Stimulated activated naive CD4-positive, alpha-beta T cell (primary cell): ENCODE measurements at places on chromosomes 5 and 9.

- DNase-seq: no peak
Observed at GRCh38 chr5:109865637-109866036, 175.9 kb downstream of the MAN2A1 start.

GRCh38 chr5:67283275-67283987 is 86.8 kb upstream of the CD180 start:
- no peak for DNase-seq

GRCh38 chr9:22447618-22448305 is 1.1 kb downstream of the DMRTA1 start:
- DNase-seq: no peak

- DNase-seq: no peak
Observed at GRCh38 chr9:69001921-69002320, 12.0 kb downstream of the PRKACG start.

DNA sequence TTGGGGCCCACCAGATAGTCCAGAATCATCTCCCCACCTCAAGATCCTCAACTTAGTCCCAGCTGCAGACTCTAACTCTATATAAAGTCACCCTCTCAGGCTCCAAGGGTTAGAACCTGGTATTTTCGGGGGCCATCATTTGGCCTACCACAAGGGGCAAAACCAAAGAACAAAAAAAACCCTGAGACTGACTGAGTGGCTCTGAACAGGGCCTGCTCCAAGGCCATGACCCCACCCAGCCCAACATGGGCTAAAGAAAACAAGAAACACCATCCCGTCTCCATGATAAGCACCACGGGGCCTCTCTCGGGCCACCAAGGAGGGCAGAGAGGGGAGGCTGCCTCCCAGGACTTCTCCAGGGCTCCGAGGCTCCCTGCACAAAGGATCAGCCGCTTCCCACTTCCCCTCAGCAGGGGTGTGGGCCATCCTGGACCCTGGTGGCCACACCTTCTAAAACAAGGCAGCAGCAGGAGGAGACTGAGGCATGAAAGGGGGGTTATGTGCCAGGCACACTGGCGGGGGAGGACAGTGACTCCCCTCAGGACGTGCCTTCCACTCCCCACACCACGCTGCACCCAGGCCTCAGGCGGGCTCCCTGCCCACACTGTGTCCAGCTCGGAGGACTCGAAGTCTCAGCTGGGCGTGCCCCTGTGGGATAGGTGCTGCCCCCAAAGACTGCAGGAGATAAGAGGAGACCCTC is 51.5 kb downstream of the SEMA4D start:
- DNase-seq: no peak

DNA sequence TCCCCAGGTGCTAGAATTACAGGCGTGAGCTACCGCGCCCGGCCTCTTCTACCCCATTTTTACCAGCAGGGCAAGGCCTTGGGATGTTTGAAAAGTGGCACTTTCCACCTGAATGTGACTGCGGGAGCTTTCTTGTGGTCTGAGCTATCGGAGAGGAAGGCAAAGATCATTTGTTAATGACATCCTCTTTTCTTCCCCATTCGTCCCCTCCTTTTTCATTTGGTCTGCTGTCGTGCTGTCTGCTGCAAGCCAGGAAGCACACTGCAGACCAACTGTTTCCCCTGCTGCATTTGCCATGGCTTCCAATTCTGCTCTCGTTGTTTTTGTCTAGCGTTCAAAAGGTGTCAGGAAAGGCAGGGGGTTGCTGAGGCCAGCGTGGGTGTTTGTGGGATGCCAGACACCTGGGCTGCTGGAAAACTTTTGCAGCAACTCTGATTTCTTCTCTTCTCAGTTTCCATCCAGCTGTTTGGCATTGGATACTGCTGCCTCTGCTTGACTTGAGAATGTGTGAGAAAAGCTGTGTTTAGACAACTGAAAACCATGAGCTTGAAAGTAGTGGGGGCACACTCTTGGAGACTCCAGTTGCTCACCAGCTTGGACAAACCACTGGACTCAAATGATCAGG is 196.4 kb upstream of the MSX2 start:
- no peak for DNase-seq

DNA sequence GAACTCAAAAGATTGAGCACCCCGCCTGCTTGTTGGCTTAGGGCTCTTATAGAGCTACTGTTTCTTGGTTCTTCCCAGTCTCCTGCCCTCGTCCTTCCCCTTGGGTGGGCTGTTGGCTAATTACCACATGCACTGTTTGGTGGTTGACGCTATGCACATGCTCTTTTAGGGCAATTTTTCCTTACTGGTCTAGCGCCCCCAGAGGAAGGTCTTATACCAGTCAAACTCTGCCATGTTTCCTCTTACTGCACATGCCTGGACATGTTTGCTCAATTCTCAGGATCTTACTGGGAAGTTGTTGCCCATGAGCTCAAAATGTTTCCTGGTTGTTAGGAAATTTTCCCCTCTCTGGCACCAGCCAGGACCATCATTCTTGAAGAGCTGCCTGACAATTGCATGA is 101.9 kb downstream of the SLC28A3 start:
- no peak for DNase-seq

GRCh38 chr5:149212198-149212951 is 59.3 kb upstream of the AFAP1L1 start:
- no peak for DNase-seq

DNA sequence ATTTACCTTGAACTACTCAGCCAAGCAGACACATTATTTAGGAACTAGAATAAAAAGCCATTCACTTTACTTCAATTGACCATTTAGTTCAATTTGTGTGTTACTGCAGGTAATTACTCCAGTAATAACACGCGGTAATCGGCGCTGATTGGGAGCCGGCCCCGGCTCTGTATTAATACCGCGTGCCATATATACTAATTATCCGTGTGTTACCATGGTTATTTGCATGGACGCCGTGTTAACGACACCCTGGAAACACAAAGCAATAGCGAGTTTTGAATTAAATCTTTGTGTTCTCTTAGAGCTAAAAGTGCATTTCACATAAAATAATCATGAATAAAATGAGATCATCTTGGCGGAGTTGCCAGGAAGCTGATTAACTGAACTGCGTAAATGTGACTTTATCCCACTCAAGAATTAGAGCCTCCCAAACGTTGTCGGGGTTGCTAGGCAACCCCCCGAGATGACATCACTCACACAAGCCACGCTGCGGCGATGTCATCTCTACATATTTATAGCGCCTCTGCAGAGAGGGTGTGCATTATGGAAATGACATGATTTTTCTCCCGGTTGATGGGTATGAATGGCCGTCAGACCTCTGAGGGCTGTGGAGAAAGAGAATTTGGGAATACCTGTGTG is 41.4 kb upstream of the RNU6ATAC start:
- DNase-seq: no peak

DNA sequence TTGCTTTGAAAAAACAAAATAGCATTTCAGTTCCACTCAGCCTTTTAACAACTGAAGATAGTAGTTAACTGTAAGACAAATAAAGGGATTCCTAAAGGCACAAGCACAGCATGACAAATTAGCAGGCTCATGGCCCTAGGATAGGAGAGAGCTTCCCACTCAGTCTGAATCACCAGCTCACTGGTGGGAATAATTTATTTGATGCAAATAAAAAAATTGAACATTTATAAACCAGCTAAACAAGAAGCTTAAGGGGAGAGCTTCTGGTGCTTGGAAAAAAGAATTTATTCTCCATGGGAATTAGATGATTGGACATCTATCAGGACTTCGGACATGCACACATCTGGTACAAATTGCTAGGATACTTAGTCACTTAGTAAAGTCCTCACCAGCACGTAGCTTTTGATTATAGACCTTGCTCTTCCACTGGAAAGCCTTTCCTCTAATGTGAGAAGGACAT is 294.1 kb upstream of the TNC start:
- no peak for DNase-seq

- no peak for DNase-seq
Observed at GRCh38 chr9:124255222-124255621, 2.5 kb upstream of the NEK6 start.

GRCh38 chr5:68968429-68968828 is 125.4 kb upstream of the SLC30A5 start:
- DNase-seq: no peak

DNA sequence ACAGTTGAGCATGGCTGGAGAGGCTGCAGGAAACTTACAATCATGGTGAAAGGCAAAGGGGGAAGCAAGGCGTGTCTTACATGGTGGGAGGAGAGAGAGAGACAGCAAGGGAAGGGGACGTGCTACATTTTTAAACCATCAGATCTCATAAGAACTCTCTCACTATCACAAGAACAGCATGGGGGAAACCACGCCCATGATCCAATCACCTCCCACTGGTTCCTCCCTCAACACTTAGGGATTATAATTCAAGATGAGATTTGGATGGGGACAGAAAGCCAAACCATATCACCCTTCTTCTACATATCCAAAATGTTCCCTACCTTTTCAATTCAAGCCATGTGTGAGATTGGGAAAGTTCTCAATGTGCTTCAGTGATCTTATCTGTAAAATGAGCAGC is 22.9 kb upstream of the GLRX start:
- no peak for DNase-seq

GRCh38 chr9:36341936-36342577 is 58.0 kb downstream of the RNF38 start:
- DNase-seq: no peak

DNA sequence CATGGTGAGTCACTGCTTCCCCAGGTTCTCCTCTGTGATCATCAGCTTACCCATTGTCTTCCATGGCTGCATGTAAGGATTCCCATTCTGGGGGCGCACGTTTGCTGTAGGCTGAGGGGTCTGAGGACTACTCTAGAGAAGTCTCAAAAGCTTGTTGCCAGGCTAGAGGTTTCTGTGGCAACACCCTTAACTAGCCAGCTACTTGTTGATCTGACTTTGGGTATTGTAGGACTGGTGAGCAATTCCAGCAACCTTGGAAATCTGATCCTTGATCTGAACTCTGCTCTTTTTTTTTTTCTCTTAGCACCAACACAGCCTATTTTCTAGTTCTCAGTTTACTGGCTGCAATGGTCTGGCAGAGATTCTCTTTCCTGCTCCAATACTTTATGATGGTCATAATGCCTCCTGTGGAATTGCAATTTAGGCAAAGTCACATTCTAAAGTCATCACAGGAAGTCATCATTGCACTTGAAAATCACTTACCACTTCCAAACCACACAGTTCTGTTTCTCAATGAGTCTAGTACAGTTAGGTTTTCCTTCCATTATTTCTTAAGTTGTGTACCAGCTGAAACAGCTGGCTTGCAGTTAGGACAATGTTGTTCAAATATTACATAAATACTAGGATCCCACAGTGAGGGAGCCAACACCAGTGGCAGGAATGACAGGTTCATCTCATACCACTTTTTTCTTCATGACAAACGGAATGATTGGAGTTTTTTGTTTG is 110.3 kb downstream of the SLC12A2 start:
- DNase-seq: no peak

DNA sequence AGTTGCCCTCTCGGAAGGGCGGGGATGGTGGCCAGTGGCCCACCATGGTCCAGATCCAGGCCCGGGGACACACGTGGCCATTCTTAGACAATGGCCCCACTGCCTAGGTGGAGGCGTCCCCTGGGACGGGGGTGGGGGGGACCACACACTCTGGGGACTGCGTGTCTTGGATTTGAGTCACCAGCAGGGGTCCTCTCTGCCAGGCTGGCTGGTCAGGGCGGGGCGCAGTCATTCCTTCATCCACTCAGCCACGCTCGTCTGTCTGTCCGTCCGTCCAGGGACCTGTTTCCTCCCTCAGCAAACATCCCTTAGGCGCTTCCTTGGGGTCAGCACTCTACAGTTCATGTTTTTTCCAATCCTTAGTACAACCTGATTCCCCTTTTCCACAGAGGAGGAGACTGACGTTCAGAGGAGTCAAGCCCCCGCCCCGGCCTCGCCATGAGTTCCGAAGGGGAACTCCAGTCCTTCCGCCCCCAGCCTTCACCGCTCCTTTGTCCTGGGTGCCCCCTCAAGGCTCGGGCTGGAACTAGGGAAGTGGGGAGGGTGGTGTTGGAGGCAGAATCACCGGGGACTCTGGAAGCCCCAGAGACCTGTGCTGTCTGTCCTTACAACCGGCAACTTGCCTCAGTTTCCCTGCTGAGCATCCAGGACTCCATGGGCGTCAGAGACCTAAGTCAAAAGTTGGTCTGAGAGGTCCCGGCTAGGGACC is 276.6 kb upstream of the MVB12B start:
- DNase-seq: no peak

- DNase-seq: no peak
Observed at GRCh38 chr9:36021968-36022367, 14.7 kb upstream of the RECK start.

DNA sequence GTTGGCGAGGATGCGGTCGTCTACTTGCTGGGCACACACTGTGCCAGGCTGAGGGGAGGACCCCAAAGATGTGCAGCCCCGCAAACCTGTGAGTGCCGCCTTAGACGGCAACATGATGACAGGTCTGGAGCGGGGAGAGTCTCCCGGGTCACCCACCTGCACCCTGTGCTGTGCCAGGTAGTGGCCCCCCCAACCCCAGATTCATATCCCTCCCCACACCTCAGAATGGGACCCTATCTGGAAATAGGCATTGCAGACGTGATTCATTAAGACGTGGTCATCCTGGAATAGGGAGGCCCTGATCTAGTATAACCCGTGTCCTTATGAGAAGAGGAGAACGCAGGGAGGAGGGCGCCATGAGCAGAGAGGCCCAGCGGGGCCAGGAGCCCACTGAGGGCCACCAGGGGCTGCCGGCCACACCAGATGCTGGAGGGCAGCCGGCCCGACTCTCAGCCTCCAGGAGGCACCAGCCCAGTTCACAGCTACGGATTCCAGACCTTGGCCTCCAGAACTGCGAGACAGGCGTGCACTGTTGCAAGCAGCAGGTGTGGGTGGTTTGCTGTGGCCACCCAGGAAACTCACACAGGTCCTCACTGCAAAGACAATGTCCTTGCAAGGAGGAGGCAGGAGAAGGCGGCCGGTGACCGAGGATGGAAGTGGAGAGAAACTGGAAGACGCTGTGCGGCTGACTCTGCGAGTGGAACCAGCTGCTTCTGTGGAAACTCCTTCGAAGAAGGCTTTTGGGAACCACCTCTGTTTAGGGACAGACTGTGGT is 131.9 kb upstream of the LPCAT1 start:
- no peak for DNase-seq

DNA sequence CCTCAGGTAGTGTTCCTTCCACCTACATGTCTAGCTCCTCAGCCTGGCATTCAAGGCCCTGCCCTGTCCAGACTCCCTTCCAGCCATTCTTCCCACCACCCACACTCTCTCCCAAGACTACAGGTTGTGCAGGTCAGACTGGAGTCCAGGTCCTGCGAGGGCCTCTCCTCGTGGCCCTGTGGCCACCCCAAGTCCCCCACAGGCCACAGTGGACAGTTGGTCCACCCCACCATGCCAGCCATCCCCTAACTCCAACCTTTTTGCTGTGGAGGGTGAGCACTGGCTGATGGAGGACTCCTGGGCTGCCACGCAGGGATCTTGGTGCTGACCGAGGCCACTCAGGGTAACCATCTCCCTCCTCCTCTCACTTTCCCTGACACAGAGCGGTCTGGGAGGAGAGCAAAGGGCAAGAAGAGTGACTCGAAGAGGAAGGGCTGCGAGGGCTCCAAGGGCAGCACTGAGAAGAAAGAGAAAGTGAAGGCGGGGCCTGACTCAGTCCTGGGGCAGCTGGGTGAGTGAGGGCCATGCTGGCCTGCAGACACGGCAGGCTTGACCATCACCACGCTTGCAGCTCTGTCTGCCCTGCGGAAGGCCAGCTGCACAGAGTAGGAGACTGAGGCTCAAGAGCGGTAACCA is 51.0 kb downstream of the JADE2 start:
- DNase-seq: no peak
